HTR-8/SVneo (cell line): ENCODE measurements at places on chromosomes 2 and 18.

DNA sequence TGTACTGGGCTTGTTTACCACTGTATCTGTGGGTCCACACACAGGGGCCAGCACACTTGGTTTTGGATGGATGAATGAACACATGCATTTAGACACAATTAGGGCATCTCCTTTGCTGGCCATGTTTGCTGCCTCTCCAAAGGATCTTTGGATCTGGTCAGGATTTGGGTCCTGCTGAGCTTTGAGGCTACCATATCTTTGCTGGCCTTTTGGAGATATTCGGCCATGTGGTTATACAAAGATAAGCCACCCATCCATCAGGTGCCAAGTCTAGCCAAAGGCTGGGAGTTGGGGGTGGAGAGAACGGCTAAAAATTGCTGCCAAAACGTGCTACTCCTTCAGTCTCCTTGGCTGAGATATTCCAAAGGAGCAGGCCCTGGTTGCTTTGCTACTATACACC, 18.2 kb upstream of the FZD7 start:
- no peak for DNase-seq

DNA sequence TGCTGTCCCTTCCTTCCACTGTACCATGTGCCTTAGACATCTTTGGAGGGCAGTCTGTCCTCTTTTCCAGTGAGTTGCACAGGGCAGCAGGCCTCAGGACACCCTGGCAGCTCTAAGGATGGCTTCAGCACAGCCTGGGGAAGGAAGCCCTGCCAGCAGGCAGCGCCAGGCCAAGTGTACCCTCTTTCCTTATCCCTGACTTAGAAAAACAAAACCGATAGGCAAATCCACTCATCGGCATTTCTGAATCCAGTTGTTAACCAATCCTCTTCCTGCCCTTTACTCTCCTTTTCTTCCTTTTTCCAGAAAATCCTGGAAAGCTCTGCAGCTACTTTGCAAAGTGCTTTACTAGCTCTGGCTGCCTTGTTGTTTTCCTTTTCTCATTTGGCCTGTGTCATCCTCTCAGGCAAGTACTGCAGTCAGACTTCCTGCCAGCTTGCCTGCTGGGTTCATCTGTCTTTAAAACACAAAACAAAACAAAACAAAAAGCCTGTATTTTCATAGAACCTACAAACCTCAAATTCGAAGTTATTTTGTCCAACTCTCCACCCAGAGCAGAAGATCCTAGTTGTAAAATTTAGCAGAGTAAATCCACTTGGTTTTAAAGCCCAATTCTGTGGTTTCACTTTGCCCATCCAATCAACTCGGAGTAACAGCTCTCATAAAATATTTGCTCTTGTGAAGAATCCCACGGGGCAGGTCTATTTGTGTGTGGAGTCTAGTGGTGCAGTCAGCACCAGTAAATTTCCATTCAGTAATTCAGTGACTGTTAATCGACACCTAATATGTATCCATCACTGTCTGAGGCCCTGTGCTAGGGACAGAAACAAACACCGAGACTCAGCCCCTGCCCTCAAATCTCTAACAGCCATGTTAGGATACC, 45.2 kb downstream of the PCBP1 start:
- no peak for DNase-seq

GRCh38 chr2:120267348-120267747, 14.7 kb downstream of the RALB start:
- no peak for DNase-seq

GRCh38 chr2:37973615-37974353, 48.7 kb downstream of the RMDN2 start:
- no peak for DNase-seq

- DNase-seq = no peak
Measured at GRCh38 chr2:25592766-25593292, 80.5 kb downstream of the DTNB start.

DNA sequence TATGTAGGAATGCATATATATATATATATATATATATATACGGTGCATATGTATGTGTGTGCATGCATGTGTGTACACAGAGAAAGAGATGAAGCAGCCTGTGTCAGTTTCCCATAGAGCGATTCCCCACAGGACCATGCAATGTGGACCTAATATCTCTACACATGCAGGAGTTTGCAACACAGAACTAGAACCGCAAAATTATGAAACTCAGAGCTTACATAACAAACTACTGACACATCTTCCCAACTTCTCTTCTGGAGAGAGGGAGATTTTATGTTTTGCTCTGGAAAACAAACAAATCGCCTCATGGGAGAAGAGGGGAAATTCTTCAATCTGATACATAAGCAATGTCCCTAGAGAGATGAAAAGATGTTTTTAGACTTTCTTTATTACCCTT, 377.2 kb downstream of the LRATD1 start:
- DNase-seq = no peak

- DNase-seq = no peak
Measured at GRCh38 chr2:19579461-19579860, 221.0 kb upstream of the OSR1 start.

- DNase-seq = no peak
Measured at GRCh38 chr2:85554980-85555612, 6.2 kb downstream of the GGCX start.

GRCh38 chr2:239297142-239298004, 103.4 kb downstream of the HDAC4 start:
- no peak for DNase-seq

- DNase-seq = no peak
Measured at GRCh38 chr2:2260696-2261268, 70.3 kb downstream of the MYT1L start.

DNA sequence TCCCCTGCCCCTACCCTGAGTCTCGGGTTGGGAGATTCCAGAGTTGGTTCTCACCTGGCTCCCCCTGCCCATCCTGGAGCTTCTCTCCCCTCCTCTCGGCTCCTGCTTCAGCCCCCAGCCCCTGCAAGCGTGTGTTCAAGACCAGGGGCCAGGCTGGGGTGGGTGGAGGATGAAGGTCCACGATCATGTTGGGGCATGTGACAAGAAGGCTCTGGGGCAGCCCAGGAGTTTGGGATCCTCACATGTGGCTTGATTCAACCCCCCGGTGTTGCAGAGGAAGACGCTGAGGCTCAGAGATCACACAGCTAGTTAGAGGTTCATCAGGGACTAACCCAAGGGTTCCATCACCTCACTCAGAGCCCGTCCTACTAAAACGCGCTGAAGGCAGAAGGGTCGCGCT, 14.2 kb upstream of the TUBB6 start:
- no peak for DNase-seq

GRCh38 chr2:31137211-31138036, 816 bp downstream of the GALNT14 start:
- DNase-seq = no peak

DNA sequence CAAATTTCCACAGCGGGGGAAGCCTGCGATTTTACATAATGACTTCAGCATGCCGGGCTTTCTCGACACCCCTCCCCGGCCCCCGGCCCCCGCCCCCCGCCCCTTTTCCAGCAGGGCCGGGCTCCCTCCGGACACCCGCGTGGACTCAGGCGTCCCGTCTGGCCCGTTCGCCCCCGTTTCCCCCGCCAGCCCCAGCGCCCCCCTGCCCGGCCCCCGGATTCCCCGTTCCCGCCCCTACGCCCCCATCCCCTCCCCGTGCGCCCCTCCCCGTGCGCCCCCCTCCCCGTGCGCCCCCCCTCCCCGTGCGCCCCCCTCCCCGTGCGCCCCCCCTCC, 456 bp upstream of the NFATC1 start:
- DNase-seq = no peak

- DNase-seq = no peak
Measured at GRCh38 chr2:133415210-133415876, 152.9 kb downstream of the NCKAP5 start.

GRCh38 chr2:147829106-147829505, 15.7 kb upstream of the ACVR2A start:
- peak; percentile 21 for DNase-seq

GRCh38 chr2:196551014-196551413, 88.5 kb upstream of the CCDC150 start:
- no peak for DNase-seq

DNA sequence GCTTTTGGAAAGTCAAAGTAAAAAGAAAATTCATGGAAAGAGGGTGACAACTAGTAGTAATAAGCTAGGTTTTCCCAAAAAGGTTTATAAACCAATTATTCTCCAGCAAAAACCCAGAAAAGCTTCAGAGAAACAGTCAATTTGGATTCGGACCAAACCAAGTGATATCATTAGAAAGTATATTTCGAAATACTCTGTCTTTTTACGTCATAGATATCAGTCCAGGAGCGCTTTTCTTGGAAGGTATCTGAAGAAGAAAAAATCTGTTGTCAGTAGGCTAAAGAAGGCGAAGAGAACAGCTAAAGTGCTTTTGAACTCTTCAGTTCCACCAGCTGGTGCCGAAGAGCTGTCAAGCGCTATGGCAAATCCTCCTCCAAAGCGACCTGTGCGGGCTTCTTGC, 36.6 kb downstream of the ZDBF2 start:
- no peak for DNase-seq

GRCh38 chr2:15048000-15048399, 415.5 kb downstream of the LRATD1 start:
- DNase-seq = no peak

DNA sequence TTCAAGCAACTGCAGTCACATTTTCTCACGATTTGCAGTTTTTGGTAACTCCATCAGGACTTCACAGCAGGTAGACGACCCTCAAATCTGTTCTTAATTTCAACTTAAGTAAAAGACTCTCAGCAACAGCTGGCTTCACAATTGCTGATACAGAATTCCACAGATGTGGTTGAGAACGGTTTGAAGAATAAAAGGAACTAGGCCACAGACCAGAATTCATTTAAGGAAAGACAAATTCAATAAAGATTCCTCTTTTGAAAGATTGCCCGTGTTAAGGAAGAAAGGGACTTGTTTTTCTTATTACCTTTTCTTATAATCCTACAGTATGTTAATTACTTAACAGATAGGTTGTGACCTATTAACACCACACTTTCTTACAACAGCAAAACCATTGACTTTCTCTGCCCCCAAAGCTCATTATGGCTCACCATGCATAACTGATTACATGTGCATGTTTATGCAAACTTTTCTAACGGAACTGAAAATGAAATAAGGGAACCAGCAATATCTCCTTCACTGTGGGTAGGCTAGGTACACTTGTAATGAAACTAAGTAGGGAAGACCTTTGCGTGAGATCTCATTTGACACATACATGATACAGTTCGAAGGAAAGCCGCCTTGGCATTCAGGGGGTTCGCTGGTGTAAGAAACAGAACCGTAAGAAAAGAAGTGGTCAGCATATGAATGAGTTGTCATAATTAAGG, 4.7 kb upstream of the ZNF516 start:
- no peak for DNase-seq

GRCh38 chr2:223019987-223020717, 31.8 kb upstream of the KCNE4 start:
- no peak for DNase-seq

DNA sequence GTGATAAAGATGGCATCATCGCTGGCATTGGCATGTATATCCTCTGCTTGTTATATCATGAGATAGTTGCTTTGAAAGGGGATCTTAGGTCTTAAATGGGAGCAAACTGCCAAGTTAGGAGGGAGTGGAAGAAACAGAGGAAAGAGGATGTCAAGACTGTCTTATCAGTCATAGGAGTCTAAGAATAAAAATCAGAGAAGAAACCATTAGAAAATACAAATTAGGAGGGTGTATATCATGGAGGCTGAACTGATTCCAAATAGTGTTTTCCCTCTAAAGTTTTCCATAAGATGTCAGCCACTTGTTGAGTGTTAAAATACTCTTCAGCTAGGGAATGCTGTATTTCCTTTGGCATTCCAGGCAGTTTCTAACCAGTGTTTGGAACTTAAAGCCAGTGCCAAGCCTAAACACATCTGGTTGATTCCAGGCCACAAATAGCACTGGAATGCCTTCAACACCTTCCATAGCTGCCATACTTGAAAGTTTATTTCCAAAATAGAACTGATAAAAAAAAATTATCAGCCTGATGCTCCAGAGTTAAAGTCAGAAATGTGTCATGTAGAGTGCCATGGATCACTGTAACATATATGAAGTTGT, 129.4 kb downstream of the ZEB2 start:
- no peak for DNase-seq

DNA sequence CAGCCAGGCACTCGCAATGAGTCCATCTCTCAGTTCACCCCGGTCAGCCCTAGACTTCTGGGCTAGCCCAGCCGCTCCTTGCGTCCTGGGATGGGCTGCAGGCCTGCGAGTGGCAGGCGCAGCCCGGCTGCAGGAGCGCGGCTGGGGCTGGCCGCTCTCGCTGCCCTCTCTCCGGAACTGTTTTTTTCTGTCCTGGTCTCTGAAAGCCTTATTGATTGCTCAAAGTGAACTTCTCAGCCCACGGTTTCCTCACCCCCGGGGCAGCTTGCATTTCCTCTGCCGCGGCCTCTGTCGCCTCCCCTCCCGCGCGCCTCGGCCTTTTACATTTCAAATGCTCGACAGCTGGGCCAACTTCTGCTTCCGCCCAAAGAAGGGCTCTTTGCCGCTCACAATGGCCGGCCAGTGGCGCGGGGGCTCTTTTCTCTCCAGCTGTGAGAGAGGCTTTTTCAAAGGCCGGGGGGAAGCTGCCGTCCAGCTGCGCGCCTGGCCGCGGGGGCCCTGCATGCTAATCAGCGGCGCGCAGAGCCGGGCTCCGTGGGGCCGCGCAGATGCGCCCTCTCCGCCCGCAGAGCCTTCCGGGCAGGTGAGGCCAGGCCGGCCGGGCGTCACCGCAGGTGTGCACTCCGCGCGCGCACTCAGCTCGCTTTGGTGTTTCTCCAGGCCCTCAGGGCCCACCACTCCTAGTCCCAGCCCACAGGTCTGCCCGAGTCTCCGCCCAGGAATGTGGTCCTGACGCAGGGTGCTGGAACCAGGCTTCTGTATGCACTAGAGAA, 513.8 kb downstream of the RNF144A start:
- no peak for DNase-seq

GRCh38 chr2:235740821-235741220, 247.0 kb downstream of the AGAP1 start:
- peak; percentile 37 for DNase-seq

DNA sequence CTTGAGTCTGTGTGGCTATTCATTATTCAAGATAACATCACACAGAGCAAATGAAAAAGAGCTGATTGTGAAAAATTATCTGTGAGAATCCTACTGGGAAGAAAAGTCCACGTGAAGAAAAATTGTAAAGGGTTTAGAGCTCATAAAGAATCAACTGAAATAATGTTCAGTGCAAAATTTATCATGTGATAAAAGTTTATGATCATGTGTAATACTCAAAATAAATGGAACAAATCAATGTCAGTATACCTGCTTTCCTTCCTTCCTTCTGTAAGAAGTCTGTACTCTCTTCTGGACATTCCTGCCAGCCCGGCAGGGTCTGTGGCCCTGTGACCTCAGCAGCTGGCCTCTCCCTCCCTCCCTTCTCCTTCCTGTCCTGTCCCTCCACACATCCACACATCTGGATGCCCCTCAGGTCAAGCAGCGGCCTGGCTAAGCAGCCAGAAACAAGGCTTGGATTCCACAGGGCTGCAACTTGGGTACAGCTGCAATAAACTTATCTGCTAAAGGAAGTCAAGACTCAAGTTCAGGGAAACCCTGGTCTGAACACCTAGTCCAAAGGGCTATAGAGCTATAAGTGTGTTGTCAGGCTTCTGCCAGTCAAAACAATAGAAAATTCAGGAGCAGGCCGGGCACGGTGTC, 172.1 kb downstream of the MREG start:
- DNase-seq = no peak

- peak; percentile 7 for DNase-seq
Measured at GRCh38 chr2:45483997-45484396, 127.1 kb downstream of the SRBD1 start.

GRCh38 chr2:237208373-237209260, 122.9 kb downstream of the COPS8 start:
- DNase-seq = no peak
